ENCODE measurements at places on chromosomes 7 and 10.

DNA sequence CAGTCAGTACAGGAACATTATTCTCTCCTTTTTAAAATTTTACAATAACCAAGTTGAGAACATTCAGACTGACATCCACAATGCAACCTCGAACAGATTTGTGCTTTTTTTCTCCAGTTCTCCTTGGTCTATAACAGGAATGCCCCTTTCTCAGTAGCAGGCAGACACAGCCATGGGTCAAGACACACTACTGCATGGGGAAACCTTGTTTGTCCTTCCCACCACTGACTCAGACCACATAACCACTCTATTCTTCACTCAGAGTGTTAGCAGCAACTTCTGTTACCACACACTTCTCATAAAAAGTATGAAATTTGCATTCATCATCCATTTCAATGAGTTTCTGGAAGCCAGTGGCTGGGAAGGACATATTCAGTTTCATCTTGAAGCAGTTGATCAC is 421.7 kb downstream of the ADRA2A start:
- DNase-seq: no peak

DNA sequence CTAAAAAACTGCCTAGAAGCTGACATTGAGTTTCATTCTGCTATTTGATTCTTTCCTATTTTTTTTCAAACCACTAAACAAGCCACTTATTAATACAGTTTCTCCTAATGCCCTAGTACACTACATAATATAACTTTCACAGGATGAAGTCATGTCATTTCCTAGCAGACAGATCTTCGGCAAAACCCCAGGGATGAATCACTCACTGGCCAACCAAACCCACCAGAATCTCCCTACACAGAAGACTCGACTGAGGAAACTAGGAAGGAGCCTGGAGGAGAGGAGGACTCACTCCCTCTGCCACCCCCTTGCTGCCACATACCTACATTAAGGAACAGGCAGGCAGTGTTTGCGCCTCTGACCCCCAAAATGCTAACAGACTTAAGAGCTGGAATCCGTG is 33.4 kb downstream of the XPNPEP1 start:
- DNase-seq: no peak

DNA sequence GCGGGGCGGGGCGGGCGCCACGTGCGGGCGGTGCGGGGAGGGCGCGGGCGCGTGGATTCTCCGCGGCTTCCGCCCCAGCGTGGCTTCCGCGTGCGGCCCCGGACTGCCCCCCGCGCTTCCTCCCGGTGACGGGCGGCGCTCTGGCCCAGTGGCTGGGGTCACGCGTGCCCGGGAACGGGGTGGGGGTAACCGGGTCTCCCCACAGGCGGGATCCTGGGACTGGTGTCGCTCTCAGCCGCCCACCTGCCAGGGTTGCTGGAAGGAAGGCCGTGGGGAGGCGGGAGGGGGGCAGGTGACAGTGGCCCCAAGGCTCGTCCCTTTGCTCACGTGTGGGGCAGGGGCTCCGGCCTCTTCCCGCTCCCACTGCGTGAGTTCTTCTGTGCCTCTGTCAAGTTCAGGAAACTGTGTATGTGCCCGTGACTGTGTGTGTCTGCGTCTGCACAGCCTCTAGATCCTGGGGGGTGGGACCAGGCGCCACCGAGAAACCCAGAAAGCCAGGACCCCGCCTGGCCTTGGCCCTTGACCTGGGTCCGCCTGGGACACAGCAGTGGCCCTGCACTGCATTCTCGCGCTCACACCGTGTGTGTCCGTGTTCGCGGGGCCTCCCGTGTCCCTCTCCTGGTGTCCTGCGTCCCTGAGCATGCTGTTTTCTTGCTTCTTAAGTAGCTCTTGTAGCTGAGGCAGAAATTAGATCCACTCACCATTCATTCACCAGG is 919 bp downstream of the MAFK start:
- DNase-seq: no peak

GRCh38 chr7:68321076-68321639 is 1277.1 kb upstream of the AUTS2 start:
- no peak for DNase-seq

DNA sequence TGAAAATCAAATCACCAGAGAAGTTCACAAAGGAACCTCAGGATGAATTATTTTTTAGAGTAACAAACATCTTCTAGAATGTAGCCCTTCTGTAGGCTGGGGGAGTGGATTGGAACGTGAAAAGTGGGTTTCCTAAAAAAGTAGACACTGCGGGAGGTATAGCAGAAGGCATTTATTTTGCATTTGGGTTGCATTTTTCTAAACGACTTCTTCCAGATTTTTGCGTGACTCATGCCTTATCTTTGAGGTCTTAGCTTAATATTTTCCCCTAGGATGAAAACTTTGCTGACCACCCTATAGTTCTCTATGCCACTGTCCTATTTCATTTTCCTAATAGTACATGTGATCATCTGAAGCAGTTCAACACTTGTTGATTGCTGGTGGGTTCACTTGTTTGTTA is 112.7 kb upstream of the JCAD start:
- DNase-seq: no peak
